ENCODE measurements at places on chromosomes 16 and 17.
A peak's percentile ranks its signal among the peaks of the same experiment; 100 is the strongest.

- DNase-seq: peak; percentile 59
Measured at GRCh38 chr17:69525920-69526841, 111.7 kb downstream of the MAP2K6 start.

DNA sequence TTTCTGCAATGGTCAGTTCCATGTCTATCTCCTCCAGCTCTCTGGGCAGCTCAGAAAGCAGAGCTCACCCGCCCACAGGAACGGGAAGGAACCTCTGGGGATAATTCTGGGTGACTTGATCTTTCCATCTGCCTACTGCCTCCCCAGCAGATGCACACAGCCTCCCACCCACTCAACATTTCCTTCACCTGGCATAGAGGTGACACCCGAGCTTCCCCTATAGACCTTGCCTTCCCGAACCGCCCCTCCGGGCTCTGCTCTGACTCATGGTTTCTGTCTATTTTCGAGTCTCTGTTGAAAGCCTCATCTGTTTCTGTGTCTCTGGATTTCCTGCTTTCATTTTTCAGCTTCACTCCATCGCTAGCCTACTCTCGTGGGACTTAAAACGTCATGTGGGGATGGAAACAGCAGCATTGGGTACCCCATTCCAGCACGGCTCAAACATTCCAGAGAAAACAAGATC is 11.4 kb downstream of the GGA3 start:
- DNase-seq: no peak

DNA sequence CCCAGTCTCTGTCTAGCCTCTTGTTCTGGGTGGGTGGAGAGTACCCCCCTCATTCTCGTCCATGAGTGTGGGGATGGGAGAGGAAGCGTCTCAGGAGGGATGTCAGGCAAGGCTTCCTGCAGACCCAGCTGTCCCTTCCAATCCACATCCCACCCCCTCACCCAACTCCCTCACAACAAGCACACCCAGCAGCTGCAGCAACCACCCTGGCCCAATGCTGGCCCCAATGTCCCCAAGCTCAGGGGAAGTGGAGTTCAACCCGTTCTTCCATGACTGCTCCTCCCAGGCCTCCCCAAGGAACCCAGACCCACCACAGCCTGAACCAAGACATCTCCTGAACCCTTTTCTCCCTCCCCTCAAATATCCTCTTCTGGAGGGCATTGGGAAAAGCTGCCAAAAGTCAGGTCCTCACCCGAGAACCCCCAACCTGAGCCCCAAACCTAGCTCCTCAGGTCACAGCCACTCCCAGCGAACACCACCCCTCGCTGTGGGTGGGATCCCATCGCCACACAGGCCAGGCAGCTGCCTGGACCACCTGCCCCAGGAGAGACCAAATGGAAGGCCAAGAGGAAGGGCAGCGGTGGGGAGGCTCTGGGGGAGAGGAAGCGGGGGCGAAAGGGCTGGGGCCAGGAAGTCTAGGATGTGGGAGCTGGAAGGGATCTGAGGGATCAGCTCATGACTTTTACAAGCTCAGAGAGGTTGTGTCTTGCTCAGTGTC is 47.6 kb downstream of the FZD2 start:
- peak; percentile 58 for DNase-seq

GRCh38 chr16:50989047-50989446 is 162.0 kb downstream of the SALL1 start:
- no peak for DNase-seq

GRCh38 chr16:57947261-57947660 is 23.7 kb downstream of the CNGB1 start:
- DNase-seq: no peak

DNA sequence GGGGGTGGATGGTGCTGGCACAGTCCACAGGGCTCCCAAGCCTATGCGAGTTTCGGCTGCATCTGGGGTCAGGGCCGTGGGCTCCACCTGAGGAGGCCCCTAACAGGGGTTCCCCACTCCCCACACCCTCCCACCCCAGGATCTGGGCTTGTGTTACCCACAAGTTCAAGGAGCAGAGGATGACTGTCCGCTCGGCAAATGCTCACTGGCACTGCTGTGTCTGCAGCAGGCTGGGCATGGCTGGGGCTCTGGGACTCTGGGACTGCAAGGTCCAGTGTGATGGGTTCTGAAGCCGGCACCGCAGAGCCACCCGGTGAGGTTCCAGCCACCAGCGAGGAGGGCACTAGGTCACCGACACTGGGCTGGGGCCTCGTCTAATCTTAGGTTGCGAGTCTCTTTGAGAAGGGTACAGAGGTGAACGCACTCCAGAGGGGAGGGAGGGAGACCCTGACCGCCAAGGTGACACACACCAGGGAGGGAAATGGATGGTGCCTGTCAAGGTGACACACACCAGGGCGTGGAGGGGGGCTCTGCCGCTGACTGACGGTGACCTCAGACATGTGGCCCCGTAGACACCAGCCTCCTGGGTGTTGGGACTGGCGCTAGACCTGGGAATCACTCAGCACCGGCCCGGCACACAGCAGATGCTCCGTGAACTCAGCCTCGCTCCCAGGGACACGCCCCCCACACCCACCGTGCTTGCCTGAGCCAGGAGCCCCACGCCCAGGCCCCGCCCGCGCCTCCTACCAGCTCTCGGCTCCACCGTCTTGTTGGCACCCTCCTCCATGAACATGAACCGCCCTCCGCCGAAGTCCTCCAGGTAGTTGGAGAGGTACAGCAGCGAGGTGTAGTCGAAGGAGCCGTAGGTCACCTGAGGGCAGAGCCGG is 20.5 kb upstream of the HEXD start:
- DNase-seq: no peak

DNA sequence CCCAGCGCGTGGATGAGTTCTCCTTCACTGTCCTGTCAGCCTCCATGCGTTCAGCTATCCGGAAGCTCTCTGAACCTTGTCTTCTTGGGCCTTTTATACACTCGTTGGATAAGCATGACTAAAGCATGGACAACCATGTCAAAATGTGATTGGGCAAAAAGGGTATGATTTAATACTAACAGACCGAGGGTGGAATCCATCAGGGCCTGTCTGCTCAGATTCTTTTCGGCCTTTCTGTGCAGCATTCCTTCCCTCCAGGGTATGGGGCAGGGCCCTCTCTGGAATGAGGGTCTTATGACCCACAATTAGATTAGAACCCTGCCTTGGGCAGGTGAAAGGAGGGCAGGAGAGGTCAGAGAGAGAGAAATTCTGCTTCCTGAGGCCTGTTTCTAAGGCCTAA is 14.0 kb upstream of the CCL5 start:
- DNase-seq: no peak

- DNase-seq: peak; percentile 76
Measured at GRCh38 chr17:1491443-1492248, 840 bp downstream of the MYO1C start.

DNA sequence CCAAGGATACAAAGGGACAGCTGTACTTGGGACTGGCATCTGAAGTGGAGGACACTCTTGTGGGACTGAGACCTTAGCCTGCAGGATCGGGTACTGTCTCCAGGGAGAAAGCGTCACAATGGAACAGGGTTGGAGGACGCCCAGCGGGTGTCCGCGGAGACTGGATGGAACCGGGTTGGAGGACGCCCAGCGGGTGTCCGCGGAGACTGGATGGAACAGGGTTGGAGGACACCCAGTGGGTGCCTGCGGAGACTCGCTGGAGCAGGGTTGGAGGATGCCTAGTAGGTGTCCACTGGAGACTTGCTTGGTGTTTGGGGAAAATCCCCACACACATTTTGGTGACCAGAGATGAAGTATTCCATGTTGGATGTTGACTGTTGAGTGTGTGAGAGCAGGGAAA is at the start of gene MYADML2:
Gene MYADML2 (minus strand): TSS at position 45 of the 400 bp plus-strand sequence. CDS start 5,492 bp downstream, outside the sequence.
- DNase-seq: no peak

GRCh38 chr16:9755081-9755480 is 427.1 kb downstream of the GRIN2A start:
- DNase-seq: no peak

- DNase-seq: peak; percentile 18
Measured at GRCh38 chr17:78239489-78239931, 8.1 kb downstream of the TMEM235 start.

DNA sequence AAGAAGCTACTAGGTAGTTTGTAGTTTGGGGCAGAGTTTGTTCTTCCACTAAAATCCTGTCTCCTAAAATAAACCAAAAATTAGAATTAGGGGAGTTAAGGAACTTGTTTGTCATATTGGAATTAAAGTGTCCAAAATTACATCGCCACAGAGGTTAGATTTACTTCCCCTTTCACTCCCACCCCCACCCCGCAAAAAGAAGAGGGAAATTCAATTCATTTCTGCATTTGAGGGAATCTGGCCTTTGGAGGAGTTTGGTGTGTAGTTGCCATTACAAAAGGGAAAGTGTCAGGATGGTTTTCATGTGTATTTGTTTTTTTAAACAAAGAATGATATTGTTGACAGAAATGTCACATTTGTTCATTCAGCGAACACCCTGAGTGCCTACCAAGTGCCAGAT is 5.8 kb downstream of the TMEM97 start:
- DNase-seq: no peak

GRCh38 chr17:48818361-48818841 is 1.4 kb upstream of the TTLL6 start:
- no peak for DNase-seq

- DNase-seq: no peak
Measured at GRCh38 chr16:1493746-1494094, 560 bp downstream of the TELO2 start.

GRCh38 chr16:14028202-14028601 is 42.9 kb upstream of the MRTFB start:
- no peak for DNase-seq

- peak; percentile 41 for DNase-seq
Measured at GRCh38 chr17:66829883-66830282, 5.0 kb upstream of the CACNG5 start.

GRCh38 chr17:83083368-83084201 is 4.2 kb downstream of the METRNL start:
- DNase-seq: peak; percentile 89

DNA sequence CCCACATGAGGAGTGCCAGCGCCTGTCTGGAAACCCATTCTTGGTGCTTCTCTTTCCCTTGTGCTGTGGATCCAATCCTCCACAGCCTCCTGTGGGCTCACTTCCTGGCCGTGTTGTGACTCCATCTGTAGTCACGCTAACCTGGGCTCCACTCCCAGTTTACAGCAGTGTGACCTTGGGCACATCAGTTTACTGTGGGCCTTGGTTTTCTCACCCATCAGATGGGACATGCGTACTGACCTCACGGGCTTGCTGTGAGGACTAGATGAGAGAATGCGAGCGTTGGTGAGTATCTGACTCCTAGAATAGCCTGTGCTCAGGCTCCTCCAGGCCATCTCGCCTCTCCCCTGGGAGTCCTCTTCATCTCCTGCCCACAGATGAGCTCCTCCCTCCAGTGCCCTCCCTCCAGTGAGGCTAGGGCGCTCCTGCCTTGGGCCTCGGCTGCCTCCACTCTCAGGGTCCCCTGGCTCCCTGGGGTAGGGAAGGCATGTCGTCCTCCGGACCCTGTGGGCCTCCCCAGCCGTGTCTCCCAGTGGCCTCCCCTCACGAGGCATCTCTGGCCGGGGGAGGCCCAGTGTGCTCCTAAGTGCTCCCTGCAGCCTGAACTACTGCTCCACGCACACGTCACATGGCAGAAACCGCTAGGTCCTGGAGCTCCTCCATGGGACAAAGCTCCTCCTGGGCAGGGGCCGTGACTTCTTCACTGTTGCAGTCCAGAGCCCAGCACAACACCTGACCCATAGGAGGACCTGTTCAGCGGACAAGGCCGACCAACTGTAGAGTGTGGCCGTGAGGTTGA is 5.2 kb upstream of the FOXJ1 start:
- no peak for DNase-seq

DNA sequence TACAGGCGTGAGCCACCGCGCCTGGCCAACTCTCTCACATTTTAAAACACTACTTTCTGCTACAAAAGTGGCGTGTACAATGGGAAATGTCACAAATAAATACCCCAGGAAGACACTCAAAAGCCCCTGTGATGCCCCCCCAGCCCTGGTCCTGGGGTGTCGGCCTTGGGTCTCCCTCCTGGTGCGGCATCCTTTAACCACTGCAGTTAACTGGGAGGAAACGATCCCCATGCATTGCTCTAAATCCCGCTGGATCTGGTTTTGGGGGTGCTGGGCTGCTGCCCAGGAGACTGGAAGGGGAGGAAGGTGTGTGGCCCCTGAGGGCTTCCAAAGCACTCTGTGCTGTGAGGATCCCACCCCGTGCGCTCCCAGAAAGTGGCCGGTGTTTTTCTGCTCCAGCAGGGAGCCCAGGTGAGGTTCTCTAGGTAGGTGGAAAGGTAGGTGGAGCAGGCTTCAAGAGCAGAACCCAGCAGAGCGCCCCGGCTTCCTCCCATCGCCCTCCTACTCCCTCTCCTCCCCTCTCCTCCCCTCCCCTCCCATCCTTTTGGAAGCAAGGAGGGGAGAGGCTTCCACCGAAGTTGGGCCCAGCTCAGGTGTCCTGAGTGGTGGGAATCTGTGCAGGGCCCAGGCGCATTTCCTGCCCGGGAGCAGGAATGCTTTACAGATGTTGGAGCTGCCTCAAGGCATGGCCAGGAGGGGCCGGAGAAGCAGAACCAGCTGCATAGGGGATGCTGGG is 363.3 kb downstream of the SEC14L1 start:
- peak; percentile 29 for DNase-seq

GRCh38 chr17:77200711-77201110 is 59.9 kb downstream of the SEC14L1 start:
- DNase-seq: no peak

DNA sequence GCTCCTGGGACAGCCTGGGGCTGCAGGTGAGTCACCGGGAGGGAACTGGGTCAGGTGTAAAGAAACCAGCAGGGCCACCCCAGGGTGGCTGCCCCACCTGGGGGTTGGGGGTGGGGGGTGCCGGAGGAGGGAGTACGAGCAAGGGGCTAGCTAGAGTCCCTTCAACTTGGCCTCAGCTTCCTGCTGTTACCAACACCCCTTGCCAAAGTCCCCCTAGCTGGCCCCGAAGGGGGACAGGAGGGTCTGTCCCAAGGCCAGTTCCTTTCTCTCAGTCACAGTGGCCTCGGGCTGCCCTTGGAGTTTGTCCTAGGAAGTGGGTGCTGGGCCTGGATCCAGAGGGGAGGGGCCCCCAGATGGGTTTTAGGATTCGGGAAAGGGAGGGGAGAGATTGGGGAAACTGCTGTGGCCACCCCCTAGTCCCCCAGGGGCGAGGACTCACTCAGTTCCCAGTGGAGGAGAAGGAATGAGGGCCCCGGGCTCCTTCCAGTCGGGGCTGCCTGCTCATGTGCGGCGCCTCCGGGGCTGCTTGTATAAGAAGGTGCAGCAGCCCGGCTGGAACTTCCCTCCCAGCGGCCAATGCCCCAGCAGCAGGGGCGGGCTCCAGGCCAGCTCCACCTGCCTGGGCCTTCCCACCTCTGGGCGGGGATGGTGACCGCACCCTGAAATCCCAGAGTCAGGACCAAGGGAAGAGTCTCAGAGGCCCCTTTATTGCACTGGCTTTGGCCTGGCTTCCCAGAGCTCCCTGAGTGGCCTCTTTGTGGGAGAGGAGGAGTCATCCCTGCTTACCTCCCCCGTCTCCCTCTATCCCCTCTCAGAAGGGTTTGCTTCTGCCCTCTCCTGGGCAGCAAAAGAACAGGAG is 7.3 kb downstream of the ARHGAP27 start:
- no peak for DNase-seq

- no peak for DNase-seq
Measured at GRCh38 chr17:696369-696768, 18.3 kb downstream of the VPS53 start.

DNA sequence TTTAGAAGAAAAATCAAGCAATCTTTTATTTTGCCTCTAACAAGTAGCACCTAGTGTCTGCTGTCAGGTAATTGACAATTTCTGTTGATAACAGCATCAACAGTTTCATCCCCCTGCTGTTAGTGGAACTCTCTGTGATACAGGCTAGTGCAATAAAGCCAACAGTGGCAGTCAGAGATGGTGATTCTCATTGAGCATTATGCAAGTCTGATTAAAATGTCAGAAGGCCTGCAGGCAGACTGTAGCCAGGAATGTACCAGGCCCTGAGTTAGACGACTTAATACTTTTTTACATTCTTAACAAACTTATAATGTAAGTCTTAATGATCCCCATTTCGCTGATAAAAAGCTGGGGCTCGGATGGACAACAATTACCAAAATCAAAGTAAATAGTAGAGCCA is 14.6 kb downstream of the CYLD start:
- DNase-seq: no peak
